ENCODE measurements at places on chromosomes 12 and 14.

DNA sequence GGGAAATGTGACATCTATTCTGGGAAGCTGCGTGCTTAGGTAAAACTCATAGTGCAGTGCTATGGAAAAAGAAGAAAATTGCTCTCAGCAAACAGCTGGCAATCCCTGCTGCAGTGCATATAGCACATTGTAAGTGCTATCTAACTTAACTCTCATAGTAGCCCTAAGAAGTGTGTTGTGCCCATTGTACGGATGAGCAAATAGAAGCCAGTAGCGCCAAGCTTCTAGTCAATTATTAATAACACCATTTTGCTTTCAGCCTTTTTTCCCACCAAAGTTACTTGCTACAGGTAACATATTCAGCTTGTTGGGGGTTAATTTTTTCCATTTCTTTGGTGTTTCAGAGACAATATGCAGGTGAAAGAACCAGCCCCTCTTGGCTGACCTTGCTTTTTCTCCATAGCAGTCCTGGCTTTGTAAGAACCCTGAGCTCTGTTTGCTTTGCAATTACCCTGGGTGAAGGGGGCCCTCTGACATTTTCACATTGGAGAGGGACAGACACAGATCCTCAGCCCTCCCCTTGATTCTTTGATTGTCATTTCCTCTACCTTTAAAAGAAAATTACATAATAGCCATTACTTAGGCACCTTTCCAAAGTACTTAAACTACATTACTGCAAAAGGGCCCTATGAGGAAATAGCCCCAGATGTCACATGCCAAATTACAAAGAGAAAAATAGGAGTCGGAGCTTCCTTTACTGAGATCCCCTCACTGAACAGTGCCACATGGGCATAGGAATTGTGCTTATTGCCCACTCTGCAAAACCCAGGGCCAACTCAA, 576.2 kb upstream of the TBX3 start:
- DNase-seq: no peak

GRCh38 chr12:106284358-106285105, 18.0 kb upstream of the TCP11L2 start:
- no peak for DNase-seq

DNA sequence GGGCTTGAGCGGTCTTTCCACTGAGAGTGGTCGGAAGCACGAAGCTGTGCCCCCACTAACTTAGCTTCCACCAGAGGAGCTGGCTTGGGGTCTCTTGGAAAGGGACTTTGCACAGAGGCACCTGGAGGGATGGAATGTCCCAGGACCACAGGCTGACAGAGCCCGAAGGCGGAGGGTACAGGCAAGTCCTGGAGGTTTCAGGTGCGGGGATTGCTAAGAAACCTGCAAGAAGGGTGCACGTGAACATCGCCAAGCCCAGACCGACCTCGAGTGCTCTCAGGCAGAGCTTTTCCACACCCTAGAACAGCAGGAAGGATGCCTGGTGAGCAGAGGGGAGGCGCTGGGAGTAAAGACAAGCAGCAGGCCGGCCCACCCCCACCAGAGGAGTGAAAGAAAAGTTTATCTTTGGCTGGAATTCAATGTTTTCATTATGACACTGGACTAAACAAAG, 61.6 kb downstream of the SERPINA3 start:
- peak; percentile 28 for DNase-seq

DNA sequence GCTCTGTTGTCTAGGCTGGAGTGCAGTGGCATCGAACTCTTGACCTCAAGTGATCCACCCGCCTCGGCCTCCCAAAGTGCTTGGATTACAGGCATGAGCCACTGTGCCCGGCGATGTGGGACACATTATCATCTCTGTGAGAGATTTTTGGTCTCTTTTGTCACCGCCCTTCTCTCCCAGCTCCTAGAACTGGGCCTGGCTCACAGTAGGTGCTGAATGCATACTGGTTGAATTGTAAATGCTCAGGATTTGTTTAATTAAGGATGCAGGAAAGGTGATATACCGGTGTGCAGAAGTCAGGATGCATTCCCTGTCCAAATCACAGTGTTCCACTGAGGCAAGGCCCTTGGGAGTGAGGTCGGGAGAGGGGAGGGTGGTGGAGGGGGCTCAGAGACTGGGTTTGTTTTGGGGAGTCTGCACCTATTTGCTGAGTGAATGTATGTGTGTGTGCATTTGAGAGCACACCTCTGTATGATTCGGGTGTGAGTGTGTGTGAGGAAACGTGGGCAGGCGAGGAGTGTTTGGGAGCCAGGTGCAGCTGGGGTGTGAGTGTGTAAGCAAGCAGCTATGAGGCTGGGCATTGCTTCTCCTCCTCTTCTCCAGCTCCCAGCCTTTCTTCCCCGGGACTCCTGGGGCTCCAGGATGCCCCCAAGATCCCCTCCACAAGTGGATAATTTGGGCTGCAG, 1.0 kb upstream of the KRT18 start:
- no peak for DNase-seq

GRCh38 chr14:91311284-91311662, 66.8 kb upstream of the GPR68 start:
- no peak for DNase-seq

DNA sequence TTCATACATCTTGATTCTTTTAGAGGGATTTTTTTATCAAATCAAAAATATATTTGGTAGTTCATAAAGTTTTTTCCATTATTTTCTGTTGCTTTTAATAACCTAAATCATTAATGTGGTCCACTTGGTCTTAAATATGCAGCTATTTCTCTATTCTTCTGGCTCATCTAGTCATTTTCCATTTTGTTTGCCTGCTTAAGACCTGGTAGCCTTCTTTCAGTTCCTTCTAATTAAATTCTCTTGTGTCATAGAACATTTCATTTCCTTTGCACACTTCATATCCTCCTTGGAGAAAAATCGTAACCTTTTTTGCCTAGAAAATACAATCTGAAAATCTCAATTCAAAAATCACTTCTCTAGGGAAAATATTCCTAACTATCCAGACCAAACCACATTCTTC, 387.0 kb downstream of the LRFN5 start:
- no peak for DNase-seq

DNA sequence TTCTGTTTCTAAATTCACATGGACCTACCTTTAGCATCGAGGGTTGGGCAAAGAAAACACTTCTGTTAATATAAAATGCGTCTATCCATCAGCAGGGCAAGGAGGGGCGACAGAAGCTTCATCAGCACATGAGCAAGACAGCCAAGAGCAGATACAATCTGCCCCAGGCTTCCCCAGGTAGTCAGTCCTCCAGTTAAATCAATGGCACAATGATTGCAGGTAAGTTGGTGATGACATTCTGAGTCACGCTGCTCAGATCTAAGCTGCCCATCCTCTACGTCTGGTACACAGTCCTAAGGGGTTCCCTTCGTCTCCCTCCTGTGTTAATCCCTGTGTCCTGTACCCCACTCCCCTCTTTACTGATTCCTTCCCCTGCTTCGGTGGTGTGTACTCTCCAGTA, 38.8 kb downstream of the MAP3K9 start:
- DNase-seq: no peak

DNA sequence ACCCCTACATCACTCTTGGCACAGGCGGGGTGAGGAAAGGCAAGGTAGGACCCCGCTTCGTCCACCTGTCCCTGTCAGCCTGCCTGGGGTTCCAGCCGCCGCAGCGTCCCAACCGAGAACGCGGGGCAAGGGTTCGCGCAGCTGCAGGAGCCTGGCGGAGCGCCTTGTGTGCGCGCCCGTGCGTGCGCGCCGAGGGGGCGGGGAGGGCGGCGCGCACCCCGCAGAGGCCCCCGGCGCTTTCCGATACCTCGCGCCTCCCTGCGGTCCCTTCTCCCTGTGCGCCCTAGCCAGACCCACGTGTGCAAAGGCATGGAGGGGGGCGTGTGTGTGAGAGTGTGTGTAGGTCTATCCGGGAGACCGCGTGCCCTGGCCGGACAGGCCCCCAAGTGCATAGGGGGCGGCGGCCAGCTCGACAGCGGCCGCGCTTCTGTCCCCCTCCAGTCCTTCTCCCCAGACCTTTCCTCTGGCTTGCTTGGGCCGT, 122.4 kb downstream of the TSPAN9 start:
- no peak for DNase-seq

GRCh38 chr12:125518074-125518473, 452.8 kb downstream of the AACS start:
- DNase-seq: no peak

DNA sequence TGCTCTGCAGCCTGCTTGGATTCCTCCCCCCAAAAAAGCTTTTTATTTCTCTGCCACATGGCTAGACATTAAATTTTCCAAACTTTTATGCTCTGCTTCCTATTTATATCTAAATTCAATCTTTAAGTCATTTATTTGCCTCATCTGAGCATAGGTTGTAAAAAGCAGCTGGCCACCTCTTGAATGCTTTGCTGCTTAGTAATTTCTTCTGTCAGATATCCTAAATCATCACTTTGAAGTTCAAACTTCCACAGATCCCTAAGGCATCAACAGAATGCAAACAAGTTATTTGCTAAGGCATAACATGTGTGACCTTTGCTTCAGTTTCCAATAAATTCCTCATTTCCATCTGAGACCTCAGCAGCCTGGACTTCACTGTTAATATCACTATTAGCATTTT, 209.6 kb downstream of the FSCB start:
- no peak for DNase-seq

DNA sequence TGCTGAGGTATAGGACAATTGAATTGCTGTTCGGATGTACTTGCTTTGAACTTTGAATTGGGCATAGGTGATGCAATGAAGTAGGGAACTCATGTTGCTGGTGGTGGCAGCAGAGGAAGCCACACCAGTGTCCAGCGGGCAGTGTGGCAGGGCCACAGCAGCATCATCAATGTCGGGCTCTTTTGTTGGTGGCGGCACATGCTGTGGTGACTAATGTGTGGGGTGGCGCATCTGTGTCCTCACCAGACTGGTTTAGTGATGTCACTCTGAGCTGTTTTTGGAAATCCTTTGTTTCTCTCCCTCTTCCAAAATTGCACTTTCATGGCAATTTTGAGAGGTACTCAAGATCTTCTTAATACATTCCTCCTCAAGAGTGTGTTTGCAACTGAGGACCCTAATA, 187.6 kb downstream of the ETNK1 start:
- no peak for DNase-seq

GRCh38 chr12:67269633-67270573, 745 bp downstream of the CAND1 start:
- peak; percentile 71 for DNase-seq

GRCh38 chr12:132827763-132828703, 636 bp downstream of the GOLGA3 start:
- DNase-seq: peak; percentile 54

DNA sequence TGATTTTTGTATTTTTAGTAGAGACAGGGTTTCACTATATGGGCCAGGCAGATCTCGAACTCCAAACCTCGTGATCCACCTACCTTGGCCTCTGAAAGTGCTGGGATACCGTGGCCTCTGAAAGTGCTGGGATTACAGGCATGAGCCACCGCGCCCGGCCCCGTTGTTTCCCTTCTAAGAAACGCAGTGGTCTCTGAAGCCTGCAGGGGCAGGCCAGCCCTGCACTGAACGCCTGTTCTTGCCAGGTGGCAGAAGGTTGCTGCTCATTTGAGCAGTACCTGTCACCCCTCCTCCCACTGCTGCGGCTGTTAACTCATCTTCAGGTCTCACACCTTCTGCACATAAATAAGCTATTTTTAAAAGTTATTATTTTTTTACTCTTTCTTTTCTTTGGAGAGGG, 24.3 kb downstream of the GPRC5A start:
- DNase-seq: no peak

- DNase-seq: no peak
Measured at GRCh38 chr12:124675881-124676713, 108.7 kb upstream of the NCOR2 start.

DNA sequence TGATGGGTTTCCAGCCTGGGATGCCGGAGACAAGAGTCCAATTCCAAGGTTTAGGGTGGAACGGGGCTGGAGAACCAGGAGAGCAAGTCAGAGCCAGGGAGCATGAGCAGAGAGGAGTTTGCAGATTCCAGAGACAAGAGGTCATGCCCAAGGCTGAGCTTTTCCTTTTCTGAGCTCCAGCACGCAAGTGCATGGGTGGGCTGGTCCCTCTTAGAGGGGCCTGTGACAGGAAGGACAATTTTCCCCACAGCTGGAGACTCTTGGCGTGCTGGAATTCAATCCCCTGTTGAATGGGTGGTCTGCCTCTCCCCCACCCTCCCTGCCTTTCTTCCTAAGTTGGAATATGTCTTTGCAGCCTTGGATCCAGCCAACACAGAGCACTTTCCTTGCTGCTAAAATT, 431.9 kb downstream of the BCL11B start:
- no peak for DNase-seq

DNA sequence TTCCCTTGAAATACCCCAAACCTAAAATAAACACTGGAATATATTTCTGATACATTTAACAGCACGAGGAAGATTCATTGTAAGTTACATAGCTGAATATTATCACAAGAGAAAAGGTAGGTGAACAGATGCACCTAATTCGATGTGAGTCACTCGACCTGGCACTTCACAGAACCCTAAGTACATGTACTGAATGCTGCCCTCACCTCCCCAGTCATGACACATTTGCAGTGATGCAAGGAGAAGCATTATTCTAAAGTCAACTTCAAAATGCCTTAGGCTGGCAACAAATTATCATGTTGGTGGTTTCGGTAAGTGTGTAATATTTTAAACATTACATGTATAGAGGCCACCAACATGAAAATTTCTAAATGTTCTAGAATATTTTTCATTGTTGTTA, 35.2 kb upstream of the TMTC2 start:
- no peak for DNase-seq

- DNase-seq: peak; percentile 43
Measured at GRCh38 chr12:132145334-132145733, 1.1 kb downstream of the NOC4L start.

DNA sequence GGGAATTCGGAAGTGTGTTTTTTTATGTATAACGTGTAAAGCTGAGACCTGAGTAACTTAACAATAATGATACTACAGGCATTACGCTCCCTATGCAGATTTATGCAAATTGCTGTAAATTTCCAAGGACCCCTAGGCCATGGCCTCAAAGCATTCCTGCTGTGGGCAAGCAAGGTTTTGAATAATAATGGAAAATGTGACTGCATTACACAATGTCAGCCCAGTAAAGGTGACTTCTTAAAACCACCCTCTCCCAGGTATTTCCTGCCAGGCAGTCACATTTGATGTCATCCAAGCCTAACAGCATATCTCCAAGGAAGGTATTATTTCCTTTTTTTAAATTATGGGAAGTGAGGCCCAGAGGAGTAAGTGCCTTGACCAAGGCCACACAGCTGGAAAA, 621.0 kb downstream of the BCL11B start:
- DNase-seq: no peak

DNA sequence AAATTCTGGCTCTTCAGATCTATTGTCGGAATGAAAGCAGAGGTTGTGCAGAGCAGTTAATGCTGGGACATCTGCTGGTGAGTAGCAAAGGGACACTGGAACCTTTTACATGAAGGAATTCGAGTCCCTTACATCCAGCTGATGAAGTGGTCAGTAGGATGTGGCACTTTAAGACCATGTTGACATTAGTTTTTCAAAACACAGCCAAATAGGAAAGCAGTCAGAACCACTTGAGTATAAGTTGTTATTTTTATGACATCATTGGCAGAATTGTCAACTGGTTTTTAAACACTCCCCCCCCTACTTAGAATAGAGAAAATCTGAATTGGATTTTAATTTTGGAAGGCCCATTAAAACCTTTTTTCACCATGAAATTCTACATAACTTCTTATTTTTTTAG, 46.8 kb upstream of the AMN start:
- no peak for DNase-seq

- no peak for DNase-seq
Measured at GRCh38 chr12:101336437-101336836, 56.5 kb downstream of the UTP20 start.

All from right lobe of liver (tissue), 6 donors.